ENCODE measurements at places on chromosomes 13 and 19. TPM values are rescaled to one million over a fixed set of nuclear protein-coding genes. Genes with fewer than 3 reads are reported as not detected.

The B3GLCT gene
- 4.6 TPM for total RNA-seq

DNA sequence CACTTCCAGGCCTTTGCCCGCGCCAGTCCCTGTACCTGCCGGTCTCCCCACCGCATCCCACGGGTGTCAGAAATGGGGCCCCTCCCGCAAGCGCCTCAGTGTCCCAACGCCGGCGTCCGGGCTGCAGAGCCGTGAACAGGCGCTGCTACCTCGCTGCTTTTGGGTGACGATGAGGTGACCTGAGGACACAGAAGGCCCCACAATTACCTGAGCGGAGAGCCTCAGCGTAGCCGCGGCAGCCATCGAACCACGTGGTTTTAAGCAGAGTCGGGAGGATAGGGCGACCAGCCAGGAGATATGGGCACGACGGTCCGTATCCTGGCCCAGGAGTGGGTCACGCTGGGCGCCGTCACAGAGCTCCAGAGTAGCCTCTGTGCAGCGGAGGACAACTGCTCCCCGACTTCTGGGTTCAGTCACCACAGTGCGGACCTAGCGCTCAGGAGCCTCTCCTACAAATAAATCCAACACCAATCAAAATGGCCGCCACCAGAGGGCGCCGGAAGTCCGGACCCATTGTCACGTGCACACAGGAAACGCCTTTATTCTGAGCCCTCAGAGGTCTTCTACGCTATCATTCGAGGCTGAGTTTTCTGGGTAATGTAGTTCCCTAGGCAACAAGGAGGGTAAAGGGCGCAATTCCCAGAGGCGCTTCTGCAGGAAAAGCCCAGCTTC lies at the start of gene ZNF814:
ZNF814 (minus strand) TSS at position 478 of the 672 bp plus-strand sequence; CDS start at position 243, 235 bp downstream.
- ATAC-seq, result peak; percentile 93

DNA sequence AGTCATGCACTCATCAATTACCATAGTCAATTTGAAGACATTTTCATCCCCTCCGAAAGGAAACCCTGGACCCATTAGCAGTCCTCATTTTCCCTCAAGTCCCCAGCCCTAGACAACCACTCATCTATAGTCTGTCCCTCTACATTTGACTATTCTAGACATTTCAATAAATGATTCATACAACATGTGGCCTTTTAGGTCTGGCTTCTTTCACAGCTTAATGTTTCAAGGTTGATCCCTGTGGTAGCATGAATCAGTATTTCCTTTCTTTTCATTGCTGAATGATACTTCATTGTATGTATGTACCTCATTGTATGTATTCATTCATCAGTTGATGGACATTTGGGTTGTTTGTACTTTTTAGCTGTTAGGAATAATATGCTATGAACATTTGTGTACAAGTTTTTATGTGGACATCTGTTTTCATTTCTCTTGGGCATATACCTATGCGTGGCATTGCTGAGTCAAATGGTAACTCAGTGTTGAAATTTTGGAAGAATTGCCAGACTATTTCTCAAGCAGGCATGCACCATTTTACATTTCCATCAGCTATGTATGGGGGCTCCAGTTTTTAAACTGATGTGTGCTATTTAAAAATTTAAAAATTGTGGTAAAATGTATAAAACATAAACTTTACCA lies 18.4 kb downstream of the SPATA13 start:
- peak; percentile 99 for ATAC-seq

GRCh38 chr13:114325729-114326128 lies 11.4 kb downstream of the CHAMP1 start:
- no peak for ATAC-seq

DNA sequence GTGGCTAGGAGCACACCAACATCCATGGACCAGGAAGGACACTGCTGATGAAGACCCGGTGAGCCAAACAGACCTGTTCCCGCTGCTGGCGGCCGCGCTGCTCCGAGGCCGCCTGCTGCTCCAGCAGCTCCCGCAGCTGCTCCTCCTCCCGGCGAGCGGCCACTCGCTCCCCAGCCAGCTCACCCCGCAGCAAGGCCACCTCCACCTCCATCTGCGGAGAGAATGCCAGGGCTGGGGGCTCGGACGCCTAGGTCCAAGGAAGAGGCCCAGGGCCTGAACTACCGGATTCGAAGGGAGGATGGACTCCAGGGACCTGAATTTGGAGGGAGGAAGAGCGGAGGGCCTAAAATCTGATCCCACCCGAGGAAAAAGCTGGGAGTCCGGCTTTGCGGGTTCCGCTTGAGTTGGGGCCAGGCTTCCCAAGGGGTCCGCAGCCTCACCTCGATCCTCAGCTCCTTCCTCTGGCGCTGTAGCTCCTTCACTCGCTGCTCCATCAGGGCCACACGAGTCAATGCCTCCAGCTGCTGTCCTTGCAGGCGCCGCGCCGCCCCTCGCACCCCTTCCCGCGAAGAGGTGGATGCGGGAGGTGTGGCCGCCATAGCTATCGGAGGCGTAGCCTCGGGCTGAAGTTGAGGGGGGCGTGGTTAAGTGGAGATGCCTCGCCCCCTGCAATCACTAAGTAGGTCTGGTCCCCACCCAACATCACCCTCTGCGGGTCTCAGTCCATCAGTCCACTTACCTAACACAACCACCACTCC lies 2.7 kb downstream of the PHLDB3 start:
- ATAC-seq, result no peak

DNA sequence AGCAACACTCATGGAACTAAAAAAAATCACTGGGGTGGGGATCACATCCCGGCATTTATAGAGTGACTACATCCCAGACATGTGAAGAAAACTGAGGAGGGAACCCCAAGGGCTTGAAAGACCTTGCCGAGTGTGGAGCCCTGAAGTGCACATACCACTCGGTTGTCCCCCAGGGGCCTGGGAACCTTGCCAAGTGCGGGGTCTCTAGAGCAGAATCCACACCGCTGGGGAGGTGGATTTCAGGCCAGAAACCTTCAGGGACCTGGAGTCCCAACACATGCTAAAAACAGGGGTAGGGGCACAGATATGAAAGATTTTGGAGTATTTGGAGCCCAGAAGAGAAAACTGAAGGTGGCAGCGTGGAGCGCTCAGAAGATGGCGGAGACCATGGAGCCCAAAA lies 35.2 kb downstream of the ERICH4 start:
- ATAC-seq, result no peak

DNA sequence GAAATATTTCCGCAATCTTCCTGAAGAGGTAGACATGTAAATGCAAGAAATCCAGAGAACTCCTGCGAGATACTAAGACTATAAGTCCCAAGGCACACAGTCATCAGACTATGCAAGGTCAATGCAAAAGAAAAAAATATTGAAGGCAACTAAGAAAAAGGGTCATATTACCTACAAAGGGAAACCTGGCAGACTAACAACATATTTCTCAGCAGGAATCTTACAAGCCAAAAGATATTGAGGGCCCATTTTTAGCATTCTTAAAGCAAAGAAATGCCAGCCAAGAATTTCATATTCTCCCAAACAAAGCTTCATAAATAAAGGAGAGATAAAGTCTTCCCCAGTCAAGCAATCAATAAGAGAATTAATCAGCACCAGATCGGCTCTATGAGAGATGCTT lies 298.5 kb upstream of the ATXN8OS start:
- no peak for ATAC-seq

DNA sequence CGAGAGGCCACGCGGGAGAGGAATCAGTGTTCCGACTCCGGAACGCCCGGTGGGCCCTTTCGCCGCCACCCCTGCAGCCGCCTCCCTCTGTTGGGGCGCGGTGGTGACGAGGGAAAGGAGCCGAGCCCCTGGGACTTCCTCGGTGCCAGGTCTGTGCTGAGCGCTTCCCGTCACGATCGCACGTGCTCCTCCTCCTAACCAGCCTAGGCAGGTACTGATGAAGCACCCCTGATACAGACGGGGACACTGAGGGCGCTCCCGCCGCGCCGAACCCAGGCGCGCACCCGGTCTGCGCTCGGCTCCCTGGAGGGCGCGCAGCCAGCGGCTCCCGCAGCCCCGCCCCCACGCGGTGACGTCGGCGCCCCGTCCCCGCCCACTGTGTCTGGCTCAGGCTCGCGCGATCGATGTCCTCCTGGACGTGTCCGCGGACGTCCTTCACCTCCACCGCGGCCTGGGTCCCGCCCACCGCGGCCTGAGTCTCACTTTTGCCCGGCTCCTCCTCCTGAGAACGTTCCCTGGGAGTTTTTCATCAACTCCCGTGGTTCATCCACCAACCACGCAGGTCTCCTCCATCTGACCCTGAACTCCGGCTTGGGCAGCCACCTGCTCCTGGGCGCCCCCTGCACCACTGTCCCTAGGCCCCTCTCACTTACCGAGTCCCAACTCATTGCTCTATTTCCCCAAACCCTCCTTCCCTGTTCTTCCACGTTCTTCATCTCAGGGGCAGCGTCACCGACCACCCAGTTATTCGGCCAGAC lies 2.6 kb upstream of the KLK15 start:
- peak; percentile 97 for ATAC-seq

GRCh38 chr19:17886515-17886914 lies 14.8 kb downstream of the SLC5A5 start:
- ATAC-seq, result no peak

- ATAC-seq, result no peak
Measured at GRCh38 chr13:78393286-78394142, 209.8 kb downstream of the POU4F1 start.

DNA sequence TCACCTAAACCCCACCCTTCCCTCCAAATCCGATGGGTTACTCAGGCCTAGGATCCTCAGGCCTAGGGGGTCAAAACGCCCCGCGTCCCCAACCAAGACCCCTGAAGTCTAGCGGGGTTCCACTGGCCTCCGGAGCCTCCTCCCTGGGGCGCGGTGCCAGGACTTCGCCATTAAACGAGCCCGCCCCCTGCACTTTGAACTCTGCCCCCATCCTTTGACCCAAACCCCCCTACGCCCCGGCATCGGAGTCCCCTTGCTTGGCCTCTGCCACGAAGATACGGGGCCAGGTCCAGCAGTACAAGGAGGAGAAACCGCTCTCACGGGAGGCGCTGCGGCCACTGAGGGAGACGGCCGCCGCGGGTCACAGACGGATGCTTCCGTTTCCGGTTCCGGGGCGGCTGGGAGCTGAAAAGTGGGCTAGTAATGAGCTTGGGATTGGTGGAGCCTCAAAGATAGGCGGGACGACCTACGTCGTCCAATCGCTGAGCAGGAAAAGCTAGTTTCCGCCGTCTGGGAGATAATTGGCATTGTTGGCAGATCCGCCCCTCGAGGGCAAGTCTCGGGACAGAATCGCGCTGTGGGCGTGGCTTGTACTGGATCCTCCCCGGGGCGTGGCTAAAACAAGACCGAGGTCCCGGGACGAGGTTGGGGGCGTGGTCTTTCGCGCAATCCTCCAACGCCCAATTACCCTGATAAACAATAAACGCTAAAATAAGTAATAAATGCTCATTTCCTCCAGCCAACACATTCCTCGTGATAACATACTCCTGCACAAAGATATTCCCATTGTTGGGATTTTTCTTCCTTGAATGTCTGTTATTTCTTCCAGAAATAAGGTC lies 5.7 kb upstream of the ZNF77 start:
- peak; percentile 99 for ATAC-seq

DNA sequence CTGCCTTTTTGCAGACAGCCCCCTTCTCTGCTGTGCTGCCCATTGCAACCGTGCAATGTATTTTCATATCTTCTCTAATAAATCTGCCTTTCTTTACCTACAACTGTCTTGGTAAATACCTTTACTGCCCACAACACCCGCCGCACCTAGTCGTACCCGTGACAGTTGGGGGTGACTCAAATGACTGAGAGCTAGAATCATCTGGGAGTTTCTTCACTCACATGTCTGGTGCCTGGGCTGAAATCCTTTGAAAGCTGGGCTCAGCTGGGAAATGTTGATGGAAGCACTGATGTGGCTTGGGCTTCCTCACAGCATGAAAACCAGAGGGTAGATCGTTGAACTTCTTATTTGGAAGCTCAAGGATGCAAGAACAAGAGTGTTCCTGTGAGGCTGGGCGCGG lies 2.8 kb upstream of the PNMA8A start:
- ATAC-seq, result no peak

DNA sequence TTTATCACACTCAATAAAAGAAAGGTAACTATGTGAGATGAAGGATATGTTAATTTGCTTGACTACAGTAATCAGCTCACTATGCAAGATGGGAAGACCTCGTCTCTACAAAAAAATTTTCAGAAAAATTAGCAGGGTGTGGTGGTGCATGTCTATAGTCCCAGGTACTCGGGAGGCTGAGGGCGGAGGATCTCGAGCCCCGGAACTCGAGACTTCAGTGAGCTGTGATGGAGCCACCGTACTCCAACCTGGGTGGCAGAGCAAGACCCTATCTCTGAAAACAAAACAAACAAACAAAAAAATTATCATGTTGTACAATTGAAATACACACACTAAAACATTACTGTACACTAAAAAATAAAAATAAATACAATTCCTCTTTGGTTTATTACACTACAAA lies 376.7 kb upstream of the KLHL1 start:
- no peak for ATAC-seq

DNA sequence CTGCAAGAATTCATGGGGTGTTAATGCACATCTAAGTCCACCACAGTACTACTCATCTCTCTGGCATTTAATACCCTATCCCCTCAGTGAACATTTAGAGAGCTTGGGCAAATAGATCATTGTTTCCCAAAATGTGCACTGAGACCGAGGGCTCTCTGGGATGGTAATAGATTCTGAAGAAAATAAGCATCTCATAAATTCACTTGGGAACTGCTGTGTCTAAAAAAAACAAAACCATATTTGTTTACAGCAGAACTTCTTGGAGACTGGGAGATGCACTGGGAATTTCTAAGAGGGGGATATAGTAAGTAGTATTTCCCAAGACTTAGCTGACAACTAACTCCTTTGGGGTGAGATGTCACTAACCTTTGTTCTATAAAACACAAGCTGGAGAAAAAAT lies 58.4 kb downstream of the ENOX1 start:
- no peak for ATAC-seq

The ACP7 gene
- not detected for total RNA-seq

The WDR88 gene
- not detected for total RNA-seq

- peak; percentile 77 for ATAC-seq
Measured at GRCh38 chr13:28324181-28324789, 170.6 kb downstream of the FLT1 start.

DNA sequence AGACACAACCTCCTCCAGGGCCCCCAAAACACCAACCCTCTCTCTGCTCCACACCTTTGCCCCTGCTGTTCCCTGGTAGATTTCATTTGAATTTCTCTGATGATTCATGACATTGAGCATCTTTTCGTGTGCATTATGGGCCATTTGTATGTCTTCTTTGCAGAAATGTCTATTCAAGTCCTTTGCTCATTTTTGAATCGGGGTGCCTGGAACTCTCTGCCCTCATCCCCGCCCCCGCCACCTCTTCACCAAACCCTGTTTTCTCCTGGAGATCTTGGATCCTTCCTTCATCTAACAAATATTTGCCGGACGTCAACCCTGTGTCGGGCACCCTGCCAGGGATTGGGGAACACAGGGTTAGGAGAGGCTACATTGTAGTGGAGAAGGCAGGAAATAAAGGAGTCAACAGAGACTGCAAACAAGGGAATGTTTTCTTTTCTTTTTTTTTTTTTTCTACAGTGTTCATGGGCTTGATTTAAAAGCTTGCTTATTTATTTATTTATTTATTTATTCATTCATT lies 25.5 kb upstream of the SLC1A5 start:
- ATAC-seq, result no peak
